GM04504 (cell line): ENCODE measurements at places on chromosomes 12 and 14.

DNA sequence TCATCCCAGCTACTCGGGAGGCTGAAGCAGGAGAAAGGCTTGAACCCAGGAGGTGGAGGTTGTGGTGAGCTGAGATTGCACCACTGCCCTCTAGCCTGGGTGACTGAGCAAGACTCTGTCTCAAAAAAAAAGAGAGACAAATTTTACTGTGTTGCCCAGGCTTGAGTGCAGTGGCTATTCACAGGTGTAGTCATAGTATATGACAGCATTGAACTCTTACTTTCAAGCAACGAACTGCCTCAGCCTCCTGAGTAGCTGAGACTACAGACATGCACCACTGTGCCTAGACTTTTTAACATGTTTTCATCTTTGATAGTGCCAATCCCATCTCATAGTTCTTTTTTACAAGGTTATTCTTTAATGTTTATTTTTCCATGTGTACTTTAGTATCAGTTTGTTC is 13.7 kb downstream of the ARID2 start:
- no peak for DNase-seq

DNA sequence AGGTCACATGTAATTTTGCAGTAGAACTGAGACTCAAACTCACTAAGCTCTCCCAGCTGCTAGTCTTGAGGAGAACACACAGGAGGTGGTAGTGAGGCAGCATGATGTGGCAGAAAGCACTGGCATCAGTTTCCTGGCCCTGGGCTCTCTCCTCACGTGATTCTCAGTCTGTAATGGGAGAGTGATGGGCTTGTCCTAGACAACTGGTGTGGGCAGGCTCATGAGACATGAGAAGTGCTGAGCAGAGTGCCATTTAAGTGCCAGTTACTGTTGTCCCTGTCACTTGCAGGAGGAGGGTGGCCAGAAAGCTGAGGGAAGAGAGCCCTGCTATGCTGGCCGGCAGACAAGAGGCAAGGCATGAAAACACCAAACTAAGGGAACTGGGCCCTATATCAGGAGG is 48.5 kb upstream of the OVCH1 start:
- DNase-seq: no peak

DNA sequence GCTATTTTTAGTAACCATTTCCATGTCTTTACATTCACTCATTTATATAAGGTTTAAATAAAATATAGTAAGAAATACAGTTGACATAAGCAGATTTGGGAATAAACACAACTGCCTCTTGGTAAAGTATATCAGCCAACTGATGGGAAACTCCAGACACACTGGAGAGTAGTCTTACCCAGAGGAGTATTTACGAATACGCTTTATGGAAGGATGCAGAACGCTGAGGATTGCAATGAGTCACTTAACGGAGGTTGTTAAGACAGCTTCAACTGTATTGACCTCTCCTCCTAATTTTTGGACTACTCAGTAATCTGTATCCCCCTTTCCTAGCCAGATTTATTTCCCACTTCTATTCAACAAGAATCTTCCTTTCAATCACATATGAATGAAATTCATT is 6.0 kb downstream of the C2CD5 start:
- no peak for DNase-seq

DNA sequence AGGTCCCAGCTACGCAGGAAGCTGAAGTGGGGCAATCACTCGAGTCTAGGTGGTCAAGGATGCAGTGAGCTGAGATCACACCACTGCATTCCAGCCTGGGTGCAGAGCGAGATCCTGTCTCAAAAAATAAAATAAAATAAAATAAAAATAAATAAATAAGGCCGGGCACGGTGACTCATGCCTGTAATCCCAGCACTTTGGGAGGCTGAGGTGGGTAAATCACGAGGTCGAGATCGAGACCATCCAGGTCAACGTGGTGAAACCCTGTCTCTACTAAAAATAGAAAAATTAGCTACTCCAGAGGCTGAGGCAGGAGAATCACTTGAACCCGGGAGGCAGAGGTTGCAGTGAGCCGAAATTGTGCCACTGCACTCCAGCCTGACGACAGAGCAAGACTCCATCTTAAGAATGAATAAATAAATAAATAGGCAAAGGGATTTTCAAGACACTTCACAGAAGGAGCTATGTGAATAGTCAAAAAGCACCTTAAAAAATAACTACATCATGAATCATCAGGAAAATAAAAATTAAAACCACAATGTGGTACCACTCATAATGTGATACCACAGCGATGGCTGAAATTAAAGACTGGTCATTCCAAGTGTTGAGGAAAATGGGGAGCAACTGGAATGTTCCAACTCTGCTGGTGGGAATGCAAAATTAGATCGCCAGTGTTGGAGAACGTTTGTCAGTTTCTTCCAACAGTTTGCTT is 92.9 kb upstream of the TBX3 start:
- DNase-seq: no peak

DNA sequence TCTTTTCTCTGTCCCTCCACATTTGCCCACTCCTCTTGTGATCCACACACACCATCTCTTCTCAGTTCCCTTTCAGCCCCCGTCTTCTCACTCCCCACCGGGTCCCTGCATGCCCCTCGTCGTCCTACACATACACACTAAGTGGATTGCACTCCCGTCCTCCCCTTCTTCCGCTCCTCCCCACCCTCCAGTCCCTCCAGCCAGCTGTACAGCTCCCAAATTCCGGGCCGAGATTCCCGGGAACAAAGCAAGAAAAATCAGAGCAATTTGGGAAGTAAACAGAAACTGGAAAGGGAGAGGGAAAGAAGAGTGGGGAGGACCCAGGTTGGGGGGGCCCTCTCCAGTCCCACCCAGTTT is 282 bp upstream of the IGFBP6 start:
- DNase-seq: peak; percentile 28

DNA sequence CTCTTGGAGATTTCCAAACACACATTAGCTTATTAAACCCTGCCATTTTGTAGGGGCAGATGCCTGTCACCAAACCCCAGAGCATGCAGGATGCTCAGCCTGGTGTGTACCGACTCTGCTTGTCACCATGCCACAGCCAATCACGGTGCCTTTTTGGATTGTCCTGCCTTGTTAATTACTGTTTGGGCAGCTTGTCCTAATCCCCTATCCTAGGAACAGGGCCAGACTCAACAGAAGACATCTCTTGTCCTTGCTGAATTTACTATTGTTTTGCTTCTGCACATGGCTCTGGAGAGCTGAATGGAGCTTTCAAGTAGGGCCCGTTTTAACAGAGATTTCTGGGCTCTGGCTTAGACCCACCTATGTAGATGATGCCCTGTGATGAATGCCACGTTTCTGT is 388.5 kb downstream of the AACS start:
- DNase-seq: no peak

DNA sequence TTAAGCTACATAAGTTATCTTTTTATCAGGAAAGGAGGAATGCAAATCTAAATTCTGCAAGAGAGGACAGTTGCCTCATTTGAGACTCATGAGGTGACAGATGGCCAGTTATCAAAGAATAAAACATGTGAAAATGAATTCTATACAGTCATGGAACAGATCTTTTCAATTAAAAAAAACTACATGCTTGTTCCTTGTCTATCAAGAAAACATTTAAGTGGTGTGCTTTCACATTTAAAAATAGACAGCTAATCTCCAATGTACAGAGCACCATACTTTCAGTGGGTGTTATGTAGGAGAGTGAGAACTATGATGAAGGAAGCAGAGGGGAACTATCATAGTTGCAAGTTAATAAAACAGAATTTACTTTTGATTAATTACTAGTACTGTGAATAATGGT is 76.7 kb upstream of the TTC7B start:
- DNase-seq: no peak

DNA sequence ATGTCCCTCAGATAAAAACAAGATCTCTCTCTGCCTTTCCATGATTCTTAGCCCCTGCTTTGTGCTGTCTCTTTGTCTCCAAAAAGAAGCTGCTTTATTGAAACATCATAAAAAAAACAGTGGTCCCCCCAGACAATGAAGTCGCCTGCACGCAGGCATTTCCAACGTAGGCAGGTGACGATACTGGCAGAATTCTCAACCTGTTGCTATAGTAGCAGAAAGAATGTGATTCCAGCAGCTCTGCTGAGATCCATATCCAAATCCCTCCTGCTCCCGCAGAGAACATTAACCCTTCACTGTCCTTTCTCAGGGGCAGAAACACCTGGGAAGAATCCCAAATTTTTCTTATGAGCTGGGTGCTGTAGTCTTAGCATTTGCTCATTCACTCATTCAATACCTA is 84.8 kb downstream of the STON2 start:
- no peak for DNase-seq

GRCh38 chr12:47065546-47065945 is 13.9 kb upstream of the PCED1B start:
- DNase-seq: no peak

DNA sequence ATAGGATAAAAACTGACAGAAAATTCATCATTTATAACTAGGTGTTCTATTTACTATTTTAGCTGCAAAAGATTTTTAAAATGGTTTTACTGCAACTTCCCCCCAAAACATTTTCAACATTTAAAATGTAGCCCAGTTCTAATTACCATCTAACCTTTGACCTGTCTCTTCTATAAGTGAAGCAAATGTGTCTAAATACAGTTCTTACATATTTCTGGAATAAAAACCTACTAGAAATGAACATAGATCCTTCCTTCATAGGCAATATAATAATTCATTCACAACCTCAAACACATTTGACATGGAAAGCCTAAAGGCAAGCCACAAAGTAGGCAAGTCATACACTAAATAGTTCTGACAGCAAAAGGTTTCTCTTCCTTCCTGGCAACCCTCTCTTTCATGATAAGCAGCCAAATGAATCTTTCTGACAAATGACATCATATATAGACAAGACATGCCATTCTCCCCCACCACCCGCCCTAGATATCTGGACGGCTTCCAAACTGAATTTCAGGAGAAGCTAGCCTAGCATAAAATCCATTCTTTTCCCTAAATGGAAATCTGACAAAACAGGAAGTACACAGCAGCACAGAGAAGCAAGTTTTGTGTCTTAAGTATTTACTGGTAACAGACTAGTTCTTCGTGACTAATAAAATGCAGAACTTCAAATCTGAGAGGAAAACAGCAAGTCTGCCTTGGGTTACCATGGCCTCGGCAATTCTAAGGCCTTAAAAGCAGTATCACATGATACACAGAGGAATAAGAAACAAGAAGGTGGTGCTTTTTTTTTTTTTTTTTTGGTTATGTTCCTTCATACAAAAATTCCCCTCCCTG is 17.2 kb upstream of the ARID4A start:
- DNase-seq: peak; percentile 87

DNA sequence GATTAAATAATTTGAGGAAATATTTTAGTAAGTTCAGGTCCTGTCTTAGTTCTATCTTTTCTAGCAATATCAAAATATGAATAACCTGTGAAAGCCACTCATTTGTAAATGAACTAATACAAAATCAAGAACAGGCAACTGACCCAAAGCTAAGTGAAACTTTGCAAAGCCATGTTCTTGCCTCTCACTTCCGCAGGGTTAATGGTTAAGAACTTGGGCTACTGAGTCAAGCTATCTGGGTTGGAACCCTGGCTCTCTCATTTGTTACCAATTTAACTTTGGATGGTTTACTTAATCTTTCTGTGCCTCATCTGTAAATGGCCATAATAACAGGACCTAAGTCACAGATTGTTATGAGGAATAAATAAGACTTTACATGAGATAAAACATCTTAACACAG is 2.8 kb downstream of the KIF21A start:
- no peak for DNase-seq

- no peak for DNase-seq
Observed at GRCh38 chr12:52006726-52007157, at the start of gene TAMALIN. TAMALIN (plus strand) TSS chr12:52006946; CDS start chr12:52007020, 74 bp downstream.

DNA sequence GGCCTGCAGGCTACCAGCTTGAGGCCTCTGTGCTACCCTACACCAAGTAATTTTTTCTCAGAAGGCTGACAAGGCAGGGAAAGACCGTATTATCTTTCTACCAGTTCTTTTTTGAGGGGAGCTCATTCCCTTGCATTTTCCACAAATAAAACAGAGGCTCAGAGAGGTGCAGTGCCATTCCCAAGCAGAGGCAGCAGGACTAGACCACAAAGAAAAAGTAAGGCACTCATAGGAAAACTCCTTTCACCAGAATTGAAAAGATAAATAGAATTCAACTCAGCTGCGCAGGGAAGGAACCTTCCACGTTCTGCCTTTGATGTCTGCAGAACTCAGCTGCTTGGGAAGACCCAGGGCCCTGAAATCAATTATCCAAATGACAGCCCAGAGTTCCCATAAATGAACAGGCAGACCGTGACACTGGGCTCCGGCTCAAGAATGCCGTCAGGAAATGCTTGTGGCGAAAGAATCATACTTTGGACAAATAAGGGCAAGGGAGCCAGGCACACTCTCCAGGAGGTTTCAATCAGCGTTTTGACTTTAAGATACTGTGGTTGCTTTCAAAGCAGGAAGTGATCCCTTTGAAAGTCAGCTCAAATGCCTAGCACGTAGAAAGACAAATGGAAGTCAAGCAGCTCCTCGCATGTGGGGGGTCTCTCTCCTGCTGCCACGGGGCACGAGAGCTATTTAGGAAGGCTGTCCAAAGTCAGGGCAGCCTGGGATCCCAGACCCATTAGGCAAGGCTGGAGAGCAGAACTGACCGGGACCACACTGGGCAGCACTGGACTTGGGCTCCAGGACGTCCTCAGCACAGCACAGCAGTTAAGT is 14.0 kb downstream of the KCTD10 start:
- DNase-seq: peak; percentile 97

- DNase-seq: no peak
Observed at GRCh38 chr12:77510985-77511384, 319.7 kb upstream of the NAV3 start.

DNA sequence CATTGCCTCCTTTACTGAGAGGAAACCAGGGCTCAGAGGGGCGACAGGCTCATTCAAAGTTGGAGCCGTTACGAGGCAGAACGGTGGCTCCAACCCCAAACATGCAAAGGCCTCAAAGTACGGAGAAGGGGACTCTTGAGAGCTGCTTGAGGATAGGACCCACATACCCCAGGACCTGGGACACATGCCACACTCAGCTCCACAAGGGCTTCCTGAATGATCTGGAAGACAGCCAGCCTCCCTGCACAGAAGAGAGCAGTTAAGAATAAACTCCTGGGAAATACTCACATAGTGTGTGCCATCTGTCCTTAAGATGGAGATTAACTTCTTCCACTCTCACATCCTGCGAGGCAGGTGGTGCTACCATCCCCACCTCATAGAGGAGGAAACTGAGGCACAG is 26.6 kb upstream of the NXPH4 start:
- DNase-seq: no peak

DNA sequence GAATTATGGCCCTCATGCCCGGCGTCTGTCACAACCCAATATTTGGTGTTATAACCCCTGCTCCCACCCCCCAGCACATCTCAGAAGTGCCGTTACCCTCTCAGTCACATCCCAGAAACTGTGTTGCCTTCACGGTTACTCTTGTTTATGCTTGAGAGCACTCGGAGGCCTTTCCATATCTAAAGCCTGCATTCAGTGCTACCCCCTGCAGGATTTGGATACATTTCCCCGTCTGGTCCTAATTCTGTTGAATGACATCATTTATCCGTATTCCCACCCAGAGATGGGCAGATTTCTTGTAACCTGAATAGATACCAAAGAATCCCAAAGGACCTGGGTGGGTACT is 19.1 kb upstream of the FOS start:
- no peak for DNase-seq

DNA sequence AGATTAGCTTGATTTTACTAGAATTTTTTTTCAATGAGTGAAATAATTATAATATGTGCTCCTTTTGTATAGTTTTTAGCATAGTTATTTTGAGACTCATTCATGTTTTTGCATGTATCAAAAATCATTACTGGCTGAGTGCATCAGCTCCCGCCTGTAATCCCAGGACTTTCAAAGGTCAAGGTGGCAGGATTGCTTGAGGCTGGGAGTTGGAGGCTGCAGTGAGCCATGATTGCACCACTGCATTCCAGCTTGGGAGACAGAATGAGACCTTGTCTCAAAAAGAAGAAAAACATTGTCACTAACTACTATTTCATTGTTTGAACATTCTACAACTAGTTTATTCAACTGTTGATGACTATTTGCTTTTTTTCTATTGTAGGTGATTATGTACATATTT is 802.7 kb downstream of the SLC16A7 start:
- DNase-seq: no peak
